ENCODE measurements at places on chromosomes 2 and 18. TPM values are rescaled to one million over a fixed set of nuclear protein-coding genes. Genes with fewer than 3 reads are reported as not detected.

Gene PDE11A
- not detected for total RNA-seq

Gene SEPTIN10
- total RNA-seq, result 0.31 TPM

Gene AKAIN1
- not detected for total RNA-seq

Gene EMILIN2
- total RNA-seq, result 27.8 TPM

Gene MAL
- total RNA-seq, result 25.2 TPM

Gene WDR54
- total RNA-seq, result 86.6 TPM

DNA sequence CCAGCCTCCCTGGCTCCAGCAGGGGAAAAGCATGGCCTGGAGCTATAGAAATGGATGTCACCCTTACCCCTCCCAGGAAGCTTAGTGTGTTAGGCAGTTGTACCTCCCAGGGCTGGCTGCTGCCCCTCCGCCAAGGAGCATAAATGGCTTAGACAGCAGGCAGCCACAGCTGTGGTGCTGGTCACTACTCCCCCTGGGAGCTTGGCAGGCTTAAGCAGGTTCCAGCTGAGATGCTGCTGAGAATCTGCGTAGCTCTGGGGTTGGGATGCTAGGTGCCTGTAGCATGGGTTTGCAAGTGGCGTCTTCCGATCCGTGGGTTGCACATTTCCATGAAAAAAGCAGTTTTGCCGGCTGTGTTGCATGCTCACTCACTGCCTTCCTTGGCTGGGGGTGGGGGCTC lies 369.7 kb downstream of the CTNNA2 start:
- H3K36me3 ChIP-seq, result no peaks in the 10 kb centered on the region
- no peak for DNase-seq
- no peaks in the 10 kb centered on the region for H3K27me3 ChIP-seq
- H3K27ac ChIP-seq, result no peak overlapping the region
- no peak overlapping the region for H3K4me3 ChIP-seq

DNA sequence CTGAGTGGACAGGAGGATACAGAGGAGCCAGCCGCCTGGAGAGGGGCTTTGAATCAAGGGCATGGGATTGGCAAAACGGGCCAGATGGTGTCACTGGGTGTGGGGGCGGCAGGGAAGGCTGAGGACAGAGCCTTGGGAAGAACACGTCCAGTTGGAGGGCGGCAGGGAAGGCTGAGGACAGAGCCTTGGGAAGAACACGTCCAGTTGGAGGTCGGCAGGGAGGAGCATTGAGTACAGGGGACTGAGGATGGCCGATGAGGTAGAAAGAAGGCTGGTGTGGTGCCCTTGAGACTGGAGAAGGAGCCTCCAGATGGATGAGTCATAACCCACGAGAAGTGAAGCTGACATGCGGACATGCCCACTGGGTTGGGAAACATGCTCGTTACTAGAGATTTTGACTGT lies 4.5 kb downstream of the HES6 start:
- no peak overlapping the region for H3K4me3 ChIP-seq
- H3K27ac ChIP-seq, result no peak overlapping the region
- peaks cover 15% of the 10 kb centered on the region for H3K4me1 ChIP-seq
- no peaks in the 10 kb centered on the region for H3K36me3 ChIP-seq
